ENCODE measurements at places on chromosomes 7 and 10. TPM values are rescaled to one million over a fixed set of nuclear protein-coding genes. Genes with fewer than 3 reads are reported as not detected.

The CHAT gene
- not detected for total RNA-seq

- H3K36me3 ChIP-seq: no peaks in the 10 kb centered on the region
- peak overlapping the region; percentile 54 for H3K27ac ChIP-seq
- no peak overlapping the region for H3K4me3 ChIP-seq
- H3K27me3 ChIP-seq: no peaks in the 10 kb centered on the region
- peaks cover 39% of the 10 kb centered on the region for H3K4me1 ChIP-seq
Measured at GRCh38 chr10:30042820-30043219, 16.6 kb downstream of the JCAD start.

- H3K27ac ChIP-seq: no peak overlapping the region
- DNase-seq: no peak
- no peaks in the 10 kb centered on the region for H3K4me1 ChIP-seq
- H3K4me3 ChIP-seq: no peak overlapping the region
- no peaks in the 10 kb centered on the region for H3K27me3 ChIP-seq
- no peaks in the 10 kb centered on the region for H3K36me3 ChIP-seq
Measured at GRCh38 chr7:103048833-103049232, 25.8 kb downstream of the FBXL13 start.

The PAX4 gene
- not detected for total RNA-seq

- peaks cover 7% of the 10 kb centered on the region for H3K36me3 ChIP-seq
- H3K27me3 ChIP-seq: no peaks in the 10 kb centered on the region
- peaks cover 15% of the 10 kb centered on the region for H3K4me1 ChIP-seq
- DNase-seq: no peak
- no peak overlapping the region for H3K4me3 ChIP-seq
- H3K27ac ChIP-seq: no peak overlapping the region
Measured at GRCh38 chr10:79393221-79393923, 46.1 kb downstream of the PPIF start.

The PPP3CB gene
- total RNA-seq: 32.3 TPM

- no peaks in the 10 kb centered on the region for H3K27me3 ChIP-seq
- no peaks in the 10 kb centered on the region for H3K4me1 ChIP-seq
- H3K4me3 ChIP-seq: no peak overlapping the region
- H3K27ac ChIP-seq: no peak overlapping the region
- no peaks in the 10 kb centered on the region for H3K36me3 ChIP-seq
- peak; percentile 28 for DNase-seq
Measured at GRCh38 chr10:46226900-46227558, 59.8 kb upstream of the ANTXRL start.

GRCh38 chr10:69506487-69506833, 55.2 kb downstream of the TSPAN15 start:
- DNase-seq: no peak
- H3K4me3 ChIP-seq: no peak overlapping the region
- H3K4me1 ChIP-seq: peaks cover 12% of the 10 kb centered on the region
- H3K27me3 ChIP-seq: no peaks in the 10 kb centered on the region
- H3K27ac ChIP-seq: no peak overlapping the region

GRCh38 chr7:1843271-1843861, 173.3 kb downstream of the ELFN1 start:
- no peaks in the 10 kb centered on the region for H3K27me3 ChIP-seq
- no peak for DNase-seq
- H3K36me3 ChIP-seq: no peaks in the 10 kb centered on the region
- no peaks in the 10 kb centered on the region for H3K4me1 ChIP-seq
- no peak overlapping the region for H3K27ac ChIP-seq
- no peak overlapping the region for H3K4me3 ChIP-seq

DNA sequence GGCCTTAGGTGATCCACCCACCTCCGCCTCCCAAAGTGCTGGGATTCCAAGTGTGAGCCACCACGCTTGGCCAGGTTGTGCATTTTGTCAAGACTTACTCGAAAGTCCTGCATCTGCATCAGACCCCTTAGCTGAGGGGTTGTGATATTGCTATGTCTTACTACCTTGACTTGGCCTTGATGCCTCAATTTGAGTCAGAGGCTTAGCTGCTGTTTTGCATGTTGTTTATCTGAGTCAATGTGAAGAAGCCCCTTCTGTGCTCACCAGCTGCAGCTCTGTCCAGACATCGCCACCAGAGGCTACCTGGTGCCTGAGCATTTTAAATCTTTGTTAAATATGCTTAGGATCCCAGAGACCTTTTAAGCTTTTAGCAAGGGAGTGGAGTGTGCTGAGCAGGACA, 18.1 kb downstream of the UBE2D4 start:
- H3K27ac ChIP-seq: no peak overlapping the region
- no peaks in the 10 kb centered on the region for H3K4me1 ChIP-seq
- no peaks in the 10 kb centered on the region for H3K27me3 ChIP-seq
- H3K4me3 ChIP-seq: no peak overlapping the region
- no peaks in the 10 kb centered on the region for H3K36me3 ChIP-seq

- H3K27ac ChIP-seq: no peak overlapping the region
- H3K4me3 ChIP-seq: no peak overlapping the region
- no peak for DNase-seq
- no peaks in the 10 kb centered on the region for H3K36me3 ChIP-seq
- H3K27me3 ChIP-seq: no peaks in the 10 kb centered on the region
Measured at GRCh38 chr7:129494041-129494440, 8.3 kb upstream of the SMKR1 start.

DNA sequence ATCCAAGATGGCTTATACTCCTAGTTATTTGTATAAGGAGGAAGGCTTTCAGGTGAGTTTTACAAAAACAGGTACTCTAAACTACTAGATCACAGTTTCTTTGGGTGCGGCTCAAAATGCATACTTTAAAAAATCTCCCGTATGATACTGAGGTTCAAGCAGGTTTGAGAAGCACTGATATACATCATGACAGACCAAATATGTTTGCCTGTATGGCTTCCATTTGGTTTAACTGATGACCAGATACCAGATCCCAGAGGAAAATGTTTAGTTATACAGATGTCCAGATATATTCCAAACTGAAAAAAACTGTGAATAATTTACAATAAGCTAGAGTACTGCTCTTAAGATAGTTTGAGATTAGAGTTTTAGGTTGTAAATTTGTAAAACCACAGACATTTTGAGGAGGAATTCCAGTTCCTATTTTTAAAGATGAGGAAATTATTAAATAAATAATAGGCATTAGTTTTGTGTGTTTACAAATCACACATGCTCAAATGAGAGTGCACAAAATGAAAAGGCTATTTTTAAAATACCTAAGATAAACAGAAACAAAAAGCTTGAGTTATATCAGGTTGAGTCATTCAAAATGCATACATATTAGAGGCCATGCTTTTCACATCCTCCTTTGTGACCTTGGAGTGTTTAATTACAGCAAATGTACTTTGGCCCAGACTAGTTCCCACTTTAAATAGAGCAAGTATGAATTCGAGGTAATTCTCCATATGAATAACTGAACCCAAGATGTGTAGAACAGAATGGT, 60.5 kb downstream of the SEMA3C start:
- no peak overlapping the region for H3K27ac ChIP-seq
- H3K4me1 ChIP-seq: peaks cover 11% of the 10 kb centered on the region
- no peaks in the 10 kb centered on the region for H3K27me3 ChIP-seq
- no peak overlapping the region for H3K4me3 ChIP-seq

The PDSS1 gene
- 17.3 TPM for total RNA-seq

DNA sequence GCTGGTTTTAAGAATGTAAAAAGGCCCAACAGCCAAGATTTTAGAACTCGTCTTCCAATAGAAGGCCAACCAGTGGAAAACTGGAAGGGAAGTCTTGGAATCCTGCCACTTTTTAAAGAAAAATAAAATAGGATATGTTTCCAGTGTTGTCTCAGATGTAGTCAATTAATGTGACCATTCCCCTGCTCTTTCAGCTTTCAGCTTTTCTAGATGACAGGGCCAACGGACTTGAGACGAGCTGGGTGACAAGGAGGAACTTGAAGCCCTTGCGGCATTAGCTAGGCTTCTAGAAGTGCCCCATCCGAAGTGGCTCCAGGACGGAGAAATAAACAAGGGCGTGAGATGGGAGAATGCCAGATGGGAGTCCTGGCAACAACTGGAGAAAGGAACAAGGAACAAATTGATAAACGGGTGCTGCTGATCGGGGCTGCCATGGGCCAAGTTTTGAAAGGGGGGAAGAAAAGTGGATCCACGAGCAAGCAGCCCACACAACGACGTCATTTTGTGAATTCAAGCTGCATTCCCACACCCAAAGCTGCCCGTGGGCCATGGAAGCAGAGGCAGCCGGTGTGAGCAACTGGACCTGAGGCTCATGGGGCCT, 42.3 kb downstream of the CTBP2 start:
- no peak overlapping the region for H3K4me3 ChIP-seq
- no peaks in the 10 kb centered on the region for H3K36me3 ChIP-seq
- H3K4me1 ChIP-seq: peaks cover 30% of the 10 kb centered on the region
- H3K27ac ChIP-seq: no peak overlapping the region

DNA sequence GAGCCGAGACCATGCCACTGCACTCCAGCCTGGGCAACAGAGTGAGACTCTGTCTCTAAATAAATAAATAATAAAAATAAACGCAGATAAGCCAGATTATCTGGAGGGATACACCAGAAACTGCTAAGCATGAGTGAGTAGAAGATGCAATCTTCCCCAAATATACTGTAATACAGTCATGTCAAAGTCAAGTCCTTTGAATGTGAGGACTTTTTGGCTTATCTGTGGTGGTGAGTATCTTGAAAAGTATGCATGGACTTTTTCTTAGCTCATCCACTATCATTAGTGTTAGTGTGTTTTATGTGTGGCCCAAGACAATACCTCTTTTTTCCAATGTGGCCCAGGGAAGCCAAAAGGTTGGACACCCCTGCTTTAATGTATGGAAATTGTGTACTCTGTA, 44.7 kb upstream of the PITRM1 start:
- H3K4me1 ChIP-seq: no peaks in the 10 kb centered on the region
- H3K36me3 ChIP-seq: no peaks in the 10 kb centered on the region
- no peak overlapping the region for H3K27ac ChIP-seq

GRCh38 chr10:103715430-103715829, 139.9 kb downstream of the SH3PXD2A start:
- no peaks in the 10 kb centered on the region for H3K27me3 ChIP-seq
- no peaks in the 10 kb centered on the region for H3K36me3 ChIP-seq
- H3K27ac ChIP-seq: no peak overlapping the region
- peak; percentile 46 for DNase-seq
- no peaks in the 10 kb centered on the region for H3K4me1 ChIP-seq

The IL15RA gene
- 14.7 TPM for total RNA-seq

GRCh38 chr7:36448781-36449379, 59.2 kb downstream of the ANLN start:
- H3K27me3 ChIP-seq: no peaks in the 10 kb centered on the region
- no peaks in the 10 kb centered on the region for H3K4me1 ChIP-seq
- no peak overlapping the region for H3K4me3 ChIP-seq

The OGDHL gene
- total RNA-seq: 0.58 TPM

DNA sequence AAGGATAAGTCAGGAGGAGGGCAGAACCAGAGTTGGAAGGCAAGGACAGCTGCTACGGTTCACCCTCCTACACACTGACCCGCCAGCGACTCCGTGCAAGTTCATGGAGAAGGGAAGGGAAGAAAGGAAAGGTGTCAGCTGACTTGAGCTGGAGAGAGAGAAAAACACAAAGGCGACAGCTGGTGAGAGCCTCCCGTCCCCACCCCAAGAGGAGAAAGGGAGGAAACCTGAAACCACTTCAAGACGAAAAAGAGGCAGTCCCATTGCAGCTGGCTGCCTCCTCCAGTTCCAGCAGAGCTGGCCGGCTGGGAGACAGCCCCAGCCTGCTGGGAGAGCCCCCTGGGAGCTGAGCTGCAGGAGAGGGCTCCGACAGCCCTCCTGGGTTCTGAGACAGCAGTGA, 75.2 kb downstream of the PARD3 start:
- H3K27me3 ChIP-seq: no peaks in the 10 kb centered on the region
- H3K27ac ChIP-seq: peak overlapping the region; percentile 73
- no peak overlapping the region for H3K4me3 ChIP-seq
- peaks cover 16% of the 10 kb centered on the region for H3K4me1 ChIP-seq
- peak; percentile 92 for DNase-seq

DNA sequence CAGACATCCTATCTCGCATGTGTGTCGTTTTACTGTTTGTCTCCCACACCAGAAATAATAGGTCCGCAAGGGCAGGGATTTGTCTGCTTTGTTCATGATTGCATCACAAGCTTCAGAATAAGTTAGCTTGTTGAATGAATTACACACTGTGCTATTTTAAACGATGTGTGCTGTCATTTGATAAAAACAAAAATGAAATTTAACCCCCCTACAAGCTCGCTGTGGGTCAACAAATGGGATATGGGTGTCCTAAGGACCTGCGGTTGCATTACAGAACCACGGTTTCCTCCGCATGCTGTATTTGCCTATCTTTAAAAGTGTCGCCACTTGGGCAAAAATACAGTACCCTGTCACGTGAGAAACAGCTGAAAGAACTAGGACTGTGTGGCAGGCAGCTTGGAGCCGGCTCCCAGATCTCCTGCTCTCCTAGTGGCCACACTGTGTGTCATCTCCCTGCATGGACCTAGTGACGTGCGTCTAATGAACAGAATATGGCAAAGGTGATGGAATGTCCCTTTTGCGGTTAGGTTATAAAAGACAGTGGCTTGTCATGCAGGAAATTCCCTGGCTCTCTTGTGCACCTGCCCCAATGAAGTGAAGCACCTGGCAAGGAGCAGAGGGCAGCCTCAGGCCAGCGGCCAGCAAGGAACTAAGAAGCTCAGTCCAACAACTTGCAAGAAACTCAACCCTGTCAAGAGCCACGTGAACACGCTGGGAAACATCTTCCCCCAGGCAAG, 32.9 kb upstream of the CRYGN start:
- H3K4me3 ChIP-seq: no peak overlapping the region
- H3K36me3 ChIP-seq: no peaks in the 10 kb centered on the region
- no peak overlapping the region for H3K27ac ChIP-seq

The OPN4 gene
- total RNA-seq: not detected

DNA sequence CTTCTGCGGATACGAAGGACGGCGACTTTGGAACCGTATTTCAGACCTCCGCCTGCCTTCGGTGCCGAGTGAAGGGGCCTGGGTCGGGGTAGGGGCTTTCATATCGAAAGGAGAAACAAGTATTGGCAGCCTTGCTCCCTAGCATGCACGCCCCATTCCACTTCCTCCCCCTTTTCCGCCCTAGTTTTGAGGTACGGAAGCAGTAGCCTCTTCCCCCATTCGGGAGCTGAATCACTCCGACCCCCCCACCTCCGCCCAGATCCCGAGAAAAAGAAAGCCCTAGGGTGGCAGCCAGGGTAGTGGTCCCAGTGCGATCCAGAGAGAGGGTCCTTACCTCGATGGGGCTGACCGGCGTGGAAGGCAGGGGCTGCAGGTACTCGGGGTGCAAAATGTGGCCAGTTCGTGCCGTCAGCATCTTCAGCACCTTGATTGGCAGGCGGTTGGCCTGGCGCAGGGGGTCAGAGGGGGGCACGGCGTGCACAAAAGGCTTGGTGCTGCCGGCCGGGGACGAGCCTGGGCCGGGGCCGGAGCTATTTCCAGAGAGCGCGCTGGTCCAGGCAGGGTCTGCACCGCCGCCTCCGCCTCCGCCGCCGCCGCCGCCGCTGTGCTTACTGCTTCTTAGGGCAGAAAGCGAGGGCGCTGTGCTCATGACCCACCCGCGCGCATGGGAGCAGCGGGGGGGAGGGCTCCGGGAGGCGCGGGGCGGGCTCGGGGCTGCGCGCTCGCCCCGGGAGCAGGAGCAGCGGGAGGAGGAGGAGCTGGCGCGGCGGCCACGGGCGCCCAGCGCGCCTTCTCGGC, 594 bp downstream of the ZNF503 start:
- H3K4me3 ChIP-seq: peak overlapping the region; percentile 87
- H3K27me3 ChIP-seq: no peaks in the 10 kb centered on the region
- H3K4me1 ChIP-seq: peaks cover 47% of the 10 kb centered on the region
- H3K27ac ChIP-seq: peak overlapping the region; percentile 95

- H3K27me3 ChIP-seq: no peaks in the 10 kb centered on the region
- no peak overlapping the region for H3K27ac ChIP-seq
- H3K4me1 ChIP-seq: no peaks in the 10 kb centered on the region
- no peaks in the 10 kb centered on the region for H3K36me3 ChIP-seq
- no peak for DNase-seq
Measured at GRCh38 chr7:79868010-79868409, 266.6 kb upstream of the GNAI1 start.

- peak overlapping the region; percentile 89 for H3K4me3 ChIP-seq
- no peaks in the 10 kb centered on the region for H3K27me3 ChIP-seq
- peaks cover 35% of the 10 kb centered on the region for H3K4me1 ChIP-seq
Measured at GRCh38 chr10:74177140-74177677, 26.2 kb downstream of the ADK start.

All from left lung (tissue), 14 donors.